Nucleus accumbens (tissue), 56 donors: ENCODE measurements at places on chromosomes 13 and 19.

DNA sequence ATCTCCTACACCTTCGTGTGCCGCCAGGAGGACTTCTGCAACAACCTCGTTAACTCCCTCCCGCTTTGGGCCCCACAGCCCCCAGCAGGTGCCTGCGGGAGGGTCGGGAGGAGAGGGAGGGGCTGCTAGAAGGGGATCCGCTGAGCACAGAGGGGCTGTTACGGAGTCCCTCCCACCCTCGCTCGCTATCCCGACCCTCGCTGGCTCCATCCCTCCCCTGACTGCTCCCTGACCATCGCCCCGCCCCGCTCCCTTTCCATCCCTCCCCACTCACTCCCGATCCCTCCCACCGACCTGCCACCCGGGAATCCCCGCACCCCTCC is 780 bp downstream of the CD177 start:
- DNase-seq = no peak

GRCh38 chr19:19595171-19595701 is 23.3 kb downstream of the PBX4 start:
- no peak for DNase-seq

DNA sequence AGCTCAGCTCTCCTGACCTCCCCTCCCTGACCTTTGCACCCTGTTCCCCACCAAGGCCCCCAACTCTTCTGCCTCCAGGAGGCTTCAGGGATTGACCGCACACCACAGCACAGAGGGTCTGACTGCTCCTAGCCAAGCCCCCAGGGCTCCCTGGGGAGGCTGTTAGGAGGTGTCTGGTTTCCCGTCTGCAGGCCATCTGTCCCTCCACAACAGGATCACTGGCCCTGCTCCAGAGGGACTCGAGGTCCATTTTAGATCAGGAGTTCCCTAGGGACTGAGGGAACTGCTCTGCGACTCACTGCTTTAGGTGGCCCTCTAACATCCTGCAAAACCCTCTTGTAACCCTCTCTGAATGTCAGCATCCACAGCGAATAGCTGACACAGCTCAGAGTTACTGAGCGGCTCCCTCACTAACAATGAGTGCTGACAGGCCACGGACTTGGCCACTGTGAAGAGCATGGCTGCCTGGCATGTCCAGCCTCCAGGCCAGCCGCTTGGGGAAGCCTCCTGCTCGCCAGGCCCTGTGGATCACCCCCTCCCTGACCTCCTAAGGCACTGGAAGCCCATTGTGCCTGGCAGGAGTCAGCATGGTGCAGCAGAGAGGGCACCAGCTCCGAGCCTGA is 17.7 kb downstream of the GRIK5 start:
- no peak for DNase-seq

DNA sequence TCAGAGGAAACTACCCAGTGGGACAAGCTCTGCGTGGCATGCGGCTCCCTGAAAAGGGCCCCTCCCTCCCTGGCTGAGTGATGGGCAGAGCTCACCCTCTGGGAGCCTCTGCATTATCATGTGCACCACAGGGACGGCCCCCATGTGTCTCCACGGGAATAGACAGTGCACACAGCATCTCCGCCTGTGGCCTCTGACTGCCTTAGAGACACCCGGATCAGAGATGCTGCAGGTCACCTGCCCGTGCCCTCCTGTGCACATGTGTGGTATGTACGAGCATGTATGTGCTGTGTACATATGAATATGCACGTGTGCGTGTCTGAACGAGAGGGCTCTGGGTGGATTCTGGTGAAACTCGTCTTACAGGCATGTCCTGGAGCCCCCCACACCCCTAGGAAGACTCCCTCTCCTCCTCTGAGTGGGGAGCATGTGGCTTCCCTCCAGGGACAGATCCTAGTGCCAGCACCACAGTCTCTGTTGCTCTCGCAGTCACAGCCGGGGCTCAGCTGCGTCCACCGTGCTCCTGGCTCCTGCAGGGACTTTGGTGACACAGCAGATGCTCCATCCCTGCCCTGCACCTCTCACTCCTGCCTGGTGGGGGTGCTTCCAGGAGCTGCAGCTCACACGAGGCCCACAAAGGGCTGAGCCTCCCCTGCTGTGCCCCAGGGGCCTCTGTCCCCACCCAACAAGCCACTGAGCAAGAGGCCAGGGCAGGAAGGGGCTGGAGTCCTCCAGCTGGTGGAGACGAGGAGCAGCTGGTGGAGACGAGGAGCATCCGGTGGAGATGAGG is 19.6 kb downstream of the C13orf46 start:
- DNase-seq = no peak

GRCh38 chr19:55632463-55632834 is 8.1 kb upstream of the ZNF784 start:
- peak; percentile 71 for DNase-seq

DNA sequence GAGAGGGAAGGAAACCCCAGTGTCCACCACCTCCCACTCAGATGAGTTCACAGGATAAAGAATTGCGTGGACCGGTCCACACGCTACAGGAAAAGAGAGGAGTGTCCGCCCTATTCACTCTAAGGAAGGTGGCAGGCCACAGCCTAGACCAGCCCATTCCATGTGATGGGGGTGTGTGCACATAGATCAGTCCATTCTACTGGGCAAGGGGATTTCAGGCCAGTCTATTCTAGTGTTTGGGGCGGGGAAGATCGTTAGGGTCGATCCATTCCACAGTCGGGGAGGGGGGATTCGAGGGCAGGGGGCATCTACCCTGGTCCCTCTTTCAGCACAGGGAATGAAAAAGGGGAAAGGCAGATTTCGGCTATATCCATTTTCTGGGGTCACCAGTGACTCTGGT is 7.8 kb downstream of the FIZ1 start:
- no peak for DNase-seq

GRCh38 chr19:57269515-57270250 is 10.6 kb upstream of the ZNF460 start:
- no peak for DNase-seq

DNA sequence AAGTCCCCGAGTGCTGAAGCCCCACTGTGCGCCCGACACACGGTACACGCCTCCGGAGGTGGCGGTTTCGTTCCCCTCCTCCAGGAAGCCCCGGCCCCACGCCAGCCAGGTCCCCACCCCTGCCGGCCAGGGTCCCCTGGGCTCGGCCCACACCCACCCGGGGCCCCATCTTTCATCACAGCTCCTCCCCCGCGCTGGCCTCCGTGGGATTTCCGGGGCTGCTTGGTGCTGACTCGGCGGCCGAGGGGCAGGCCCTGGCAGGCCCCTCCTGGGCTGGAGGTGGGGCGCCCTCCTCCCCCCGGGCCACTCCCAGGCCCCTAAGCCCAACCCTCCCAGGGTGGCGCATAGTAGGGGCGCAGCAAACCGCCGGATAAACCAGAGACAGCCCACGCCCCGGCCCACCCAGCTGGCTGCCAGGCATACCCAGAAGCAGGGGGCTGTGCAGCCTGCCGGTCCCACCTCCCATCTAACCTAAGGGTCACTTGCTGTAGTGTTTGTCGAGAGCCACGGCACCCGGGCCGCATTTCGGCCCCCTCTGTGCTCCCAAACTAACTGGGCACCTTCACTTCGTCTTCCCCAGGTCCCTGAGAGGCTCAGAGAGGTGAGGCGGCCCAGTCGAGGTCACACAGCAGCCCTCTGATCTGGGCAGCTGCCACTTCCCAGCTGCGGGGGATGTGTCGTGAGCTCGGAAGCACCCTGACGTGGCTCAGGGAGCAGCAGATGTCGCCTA is 6.6 kb downstream of the ZBTB7A start:
- DNase-seq = no peak

DNA sequence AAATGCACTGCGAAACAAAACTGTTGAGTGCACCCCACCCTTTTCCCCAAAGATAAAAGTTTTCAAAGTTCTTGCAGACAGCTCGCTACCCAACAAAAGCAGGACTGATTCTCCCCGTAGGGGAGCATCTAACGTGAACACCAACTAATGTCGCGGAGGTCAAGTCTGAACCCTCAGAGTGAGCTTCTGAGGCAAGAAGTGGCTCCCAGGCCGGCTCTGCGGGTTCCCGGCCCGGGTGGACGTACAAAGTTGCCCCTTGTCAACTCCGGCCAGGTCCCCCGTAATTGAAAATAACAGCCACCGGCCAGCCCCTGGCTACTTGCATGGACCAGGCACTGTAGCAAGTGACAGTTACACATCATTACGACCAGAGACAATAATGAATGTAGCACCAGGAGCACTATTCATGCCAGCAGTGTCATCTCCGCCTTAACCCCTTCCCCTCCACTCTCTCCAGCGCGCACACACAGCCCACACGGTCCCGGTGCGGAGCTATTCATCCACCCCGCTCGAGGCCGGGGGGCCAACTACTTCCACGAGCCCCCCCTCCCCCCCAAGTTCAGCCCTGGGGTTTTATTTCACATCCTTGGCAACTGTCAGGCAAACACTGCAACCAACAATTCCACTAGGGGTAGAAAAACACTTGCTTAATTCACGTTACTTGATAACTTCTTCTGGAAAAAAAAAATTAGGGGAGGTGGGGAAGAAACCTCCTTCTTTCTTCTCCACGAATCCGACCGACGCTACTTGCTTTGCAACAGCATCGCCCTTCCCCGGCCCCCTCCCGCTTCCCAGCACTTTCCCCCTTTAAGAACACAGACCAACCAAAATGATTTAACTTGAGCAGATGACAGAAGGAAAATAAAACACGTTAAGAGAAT is 1.2 kb downstream of the KLF12 start:
- DNase-seq = peak; percentile 41

GRCh38 chr13:38656699-38657098 is 30.2 kb upstream of the FREM2 start:
- no peak for DNase-seq

- no peak for DNase-seq
These were observed 28.1 kb upstream of the SIAH3 start for GRCh38 chr13:45879666-45880065.

GRCh38 chr19:45354241-45354842 is 13.8 kb downstream of the KLC3 start:
- no peak for DNase-seq
